ENCODE measurements at places on chromosomes 4 and X.

- no peak for DNase-seq
Measured at GRCh38 chr4:77797239-77797638, 21.9 kb downstream of the CNOT6L start.

DNA sequence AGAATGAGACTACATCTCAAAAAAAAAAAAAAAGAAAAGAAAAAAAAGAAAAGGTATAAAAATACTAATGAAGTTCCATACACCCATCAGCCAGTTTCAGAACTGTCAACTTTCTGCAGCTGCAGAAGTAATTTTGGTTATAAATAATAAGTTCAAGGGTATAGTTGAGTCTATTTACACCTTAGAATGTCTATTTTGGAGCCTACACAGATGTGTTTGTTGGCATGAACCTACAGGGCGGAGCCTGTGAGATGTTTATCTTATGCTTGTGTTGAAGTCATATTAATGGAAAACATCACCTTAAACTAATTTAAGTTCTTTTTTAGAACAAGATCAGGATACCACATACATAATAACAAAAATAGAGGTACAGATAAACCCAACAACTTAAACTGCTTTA, 85.8 kb downstream of the RAPGEF2 start:
- no peak for DNase-seq

GRCh38 chr4:119080721-119081541, 54.7 kb upstream of the MYOZ2 start:
- no peak for DNase-seq

DNA sequence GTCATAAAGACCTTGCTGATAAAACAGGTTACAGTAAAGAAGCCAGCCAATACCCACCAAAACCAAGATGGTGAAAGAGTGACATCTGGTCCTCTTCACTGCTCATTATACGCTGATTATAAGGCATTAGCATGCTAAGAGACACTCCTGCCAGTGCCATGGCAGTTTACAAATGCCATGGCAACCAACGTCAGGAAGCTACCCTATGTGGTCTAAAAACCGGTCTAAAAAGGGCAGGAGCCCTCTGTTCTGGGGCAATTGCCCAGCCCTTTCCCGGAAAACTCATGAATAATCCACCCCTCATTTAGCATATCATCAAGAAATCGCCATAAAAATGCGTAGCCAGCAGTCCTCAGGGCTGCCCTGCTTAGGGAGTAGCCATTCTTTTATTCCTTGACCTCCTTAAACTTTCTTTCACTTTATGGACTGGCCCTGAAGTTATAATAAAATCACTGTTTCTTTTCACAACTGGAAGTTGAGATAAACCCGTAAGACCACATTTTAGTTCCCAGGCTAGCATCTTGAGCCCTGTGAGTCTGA, 260.5 kb upstream of the FAT1 start:
- DNase-seq: no peak

DNA sequence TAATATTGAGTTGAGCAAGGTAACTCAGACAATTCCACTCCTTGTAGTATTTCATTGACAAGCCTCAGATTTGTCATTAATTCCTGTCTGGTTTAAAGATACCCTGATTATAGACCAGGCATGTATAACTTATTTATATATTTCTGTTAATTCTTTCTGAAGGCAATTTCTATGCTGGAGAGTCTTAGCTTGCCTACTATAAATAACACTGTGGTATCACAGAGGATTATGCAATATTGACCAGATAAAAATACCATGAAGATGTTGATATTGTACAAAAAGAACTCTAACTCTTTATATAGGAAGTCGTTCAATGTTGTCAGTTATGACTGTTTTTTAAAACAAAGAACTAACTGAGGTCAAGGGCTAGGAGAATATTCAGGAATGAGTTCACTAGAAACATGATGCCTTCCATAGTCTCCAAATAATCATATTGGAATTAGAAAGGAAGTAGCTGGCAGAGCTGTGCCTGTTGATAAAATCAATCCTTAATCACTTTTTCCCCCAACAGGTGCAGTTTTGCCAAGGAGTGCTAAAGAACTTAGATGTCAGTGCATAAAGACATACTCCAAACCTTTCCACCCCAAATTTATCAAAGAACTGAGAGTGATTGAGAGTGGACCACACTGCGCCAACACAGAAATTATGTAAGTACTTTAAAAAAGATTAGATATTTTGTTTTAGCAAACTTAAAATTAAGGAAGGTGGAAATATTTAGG, 821 bp downstream of the CXCL8 start:
- no peak for DNase-seq

- peak; percentile 54 for DNase-seq
Measured at GRCh38 chr4:147772459-147772969, 40.6 kb downstream of the ARHGAP10 start.

DNA sequence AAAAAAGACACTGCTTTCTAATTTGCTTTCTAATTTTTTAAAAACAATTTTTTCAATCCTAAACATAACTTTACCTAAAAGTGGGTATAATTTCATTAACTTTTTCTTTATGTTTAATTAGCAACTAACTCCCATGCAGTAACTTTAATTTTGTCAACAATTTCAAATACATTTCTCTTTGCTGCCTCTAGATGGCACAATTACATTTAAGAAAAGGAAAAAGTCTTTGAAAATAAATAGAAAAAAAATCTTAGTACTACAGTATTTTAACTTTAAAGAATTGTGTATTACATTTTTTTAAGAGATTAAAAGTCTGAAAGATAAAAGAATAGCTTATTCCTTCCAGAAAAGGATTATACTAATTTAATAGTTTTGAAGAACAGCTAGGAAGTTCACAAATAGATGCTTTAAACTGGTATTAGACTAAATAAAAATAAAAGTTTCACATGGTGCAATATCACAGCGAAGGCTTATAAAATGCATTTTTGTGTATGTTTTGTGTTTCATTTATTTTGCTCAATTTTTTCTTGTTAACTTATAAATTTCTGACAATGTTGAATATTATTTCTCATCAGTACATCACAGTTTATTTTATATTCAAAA, 105.1 kb downstream of the ADGRA3 start:
- no peak for DNase-seq

All from femur (tissue), 1 donor.